ENCODE measurements at places on chromosomes 6 and 20.

DNA sequence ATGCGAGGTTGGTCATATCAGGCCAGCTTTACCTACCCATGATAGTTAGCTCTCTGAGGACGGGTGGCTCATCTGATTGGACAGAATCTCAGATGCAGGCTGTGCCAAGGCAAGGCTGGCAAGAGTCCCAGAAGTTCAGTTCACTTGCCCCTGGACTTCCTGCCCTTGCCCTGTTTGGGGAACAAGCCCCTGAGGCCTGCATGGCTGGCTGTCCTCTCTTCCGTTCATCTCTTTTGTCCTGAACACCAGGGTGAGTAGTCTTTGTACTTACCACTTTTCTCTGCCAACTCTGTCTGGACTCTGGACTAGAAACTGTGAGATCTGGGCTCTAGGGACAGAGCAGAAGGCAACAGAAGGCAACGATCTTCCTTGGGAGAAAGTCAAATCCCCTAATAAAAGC lies 769.9 kb downstream of the QKI start:
- DNase-seq, result no peak

DNA sequence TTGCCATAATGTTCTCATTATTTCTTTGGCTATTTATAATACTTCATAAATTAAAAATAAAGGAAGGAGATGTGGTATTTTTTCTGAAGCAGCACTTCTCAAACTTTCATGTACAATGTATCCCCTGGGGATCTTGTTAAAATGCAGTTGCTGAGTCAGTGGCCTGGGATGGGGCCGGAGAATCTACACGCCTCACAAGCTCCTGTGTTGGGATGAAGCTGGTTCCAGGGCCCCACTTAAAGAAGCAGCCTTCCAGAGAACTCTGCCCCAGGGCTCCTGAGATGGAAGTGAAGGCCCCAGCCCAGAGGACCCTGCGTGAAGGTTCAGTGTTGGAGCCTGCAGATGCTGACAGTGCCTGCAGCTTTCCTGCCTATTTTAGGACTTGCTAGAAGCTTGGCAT lies 40.1 kb upstream of the SLC23A2 start:
- DNase-seq, result peak; percentile 93

- no peak for DNase-seq
Observed at GRCh38 chr6:90544081-90544480, 42.8 kb downstream of the MAP3K7 start.

DNA sequence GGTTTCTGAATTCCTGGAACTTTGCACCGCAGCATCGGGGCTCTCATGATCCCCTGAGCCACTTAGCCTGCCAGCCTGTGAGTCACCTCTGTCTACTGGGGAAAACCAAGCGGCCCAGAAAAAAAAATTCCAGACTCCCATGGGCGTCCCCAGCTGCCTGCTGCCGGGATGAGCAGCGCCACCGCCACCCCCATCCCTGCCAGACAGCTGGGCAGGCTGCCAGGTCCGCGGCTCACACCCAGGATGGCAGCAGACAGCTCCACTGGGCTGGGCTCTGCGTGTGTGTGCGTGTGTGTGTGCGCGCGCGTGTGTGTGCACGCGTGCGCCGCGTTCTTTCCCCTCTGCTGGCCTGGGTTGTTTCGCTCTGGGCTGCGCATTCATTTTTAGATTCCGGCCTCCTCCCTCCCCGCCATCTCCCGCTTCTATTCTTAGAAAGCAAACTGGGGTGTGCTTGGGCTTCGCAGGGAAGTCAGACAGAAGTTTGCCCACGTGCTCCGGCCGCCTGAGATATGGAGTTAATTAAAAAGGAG lies 38.9 kb upstream of the PMEPA1 start:
- DNase-seq, result peak; percentile 91

GRCh38 chr6:125169522-125169921 lies 15.9 kb downstream of the TPD52L1 start:
- DNase-seq, result no peak

- DNase-seq, result no peak
Observed at GRCh38 chr20:10005885-10006284, 28.9 kb upstream of the ANKEF1 start.

- DNase-seq, result no peak
Observed at GRCh38 chr20:11132819-11133415, 459.1 kb upstream of the JAG1 start.

DNA sequence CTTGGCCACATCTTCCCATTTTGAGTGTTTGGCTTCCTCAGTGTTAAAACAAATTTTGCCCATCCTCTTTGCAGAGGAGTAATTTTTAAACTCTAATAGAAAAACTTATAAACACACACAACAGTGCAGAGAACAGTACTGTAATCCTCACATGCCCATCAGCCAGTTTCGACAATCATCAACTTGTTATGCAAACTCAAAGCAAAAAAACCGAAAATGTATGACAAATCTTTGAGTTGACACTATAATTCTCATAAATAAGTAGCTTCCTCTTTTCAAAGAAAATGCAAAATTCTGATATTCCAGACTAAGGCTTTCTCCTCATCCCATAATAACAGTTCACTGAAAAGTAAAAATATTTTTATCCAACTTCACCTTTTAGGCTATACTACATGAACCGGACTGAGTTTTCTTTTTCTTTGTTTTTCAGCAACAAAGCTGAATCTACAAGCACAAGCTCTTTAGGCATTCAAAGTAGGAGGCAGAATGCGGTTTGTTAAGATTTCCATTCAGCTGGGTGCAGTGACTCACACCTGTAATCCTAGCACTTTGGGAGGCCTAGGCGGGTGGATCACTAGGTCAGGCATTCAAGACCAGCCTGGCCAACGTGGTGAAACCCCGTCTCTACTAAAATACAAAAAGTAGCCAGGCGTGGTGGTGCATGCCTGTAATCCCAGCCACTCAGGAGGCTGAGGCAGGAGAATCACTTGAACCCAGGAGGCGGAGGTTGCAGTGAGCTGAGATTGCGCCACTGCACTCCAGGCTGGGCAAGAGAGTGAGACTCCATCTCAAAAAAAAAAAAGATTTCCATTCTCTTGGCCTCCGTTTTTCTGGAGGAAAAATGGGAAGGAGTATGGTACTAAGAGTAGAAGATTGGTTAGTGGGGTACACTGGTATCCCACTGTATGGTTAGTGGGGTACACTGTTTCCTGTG lies 74.8 kb downstream of the GCNT2 start:
- DNase-seq, result peak; percentile 77

DNA sequence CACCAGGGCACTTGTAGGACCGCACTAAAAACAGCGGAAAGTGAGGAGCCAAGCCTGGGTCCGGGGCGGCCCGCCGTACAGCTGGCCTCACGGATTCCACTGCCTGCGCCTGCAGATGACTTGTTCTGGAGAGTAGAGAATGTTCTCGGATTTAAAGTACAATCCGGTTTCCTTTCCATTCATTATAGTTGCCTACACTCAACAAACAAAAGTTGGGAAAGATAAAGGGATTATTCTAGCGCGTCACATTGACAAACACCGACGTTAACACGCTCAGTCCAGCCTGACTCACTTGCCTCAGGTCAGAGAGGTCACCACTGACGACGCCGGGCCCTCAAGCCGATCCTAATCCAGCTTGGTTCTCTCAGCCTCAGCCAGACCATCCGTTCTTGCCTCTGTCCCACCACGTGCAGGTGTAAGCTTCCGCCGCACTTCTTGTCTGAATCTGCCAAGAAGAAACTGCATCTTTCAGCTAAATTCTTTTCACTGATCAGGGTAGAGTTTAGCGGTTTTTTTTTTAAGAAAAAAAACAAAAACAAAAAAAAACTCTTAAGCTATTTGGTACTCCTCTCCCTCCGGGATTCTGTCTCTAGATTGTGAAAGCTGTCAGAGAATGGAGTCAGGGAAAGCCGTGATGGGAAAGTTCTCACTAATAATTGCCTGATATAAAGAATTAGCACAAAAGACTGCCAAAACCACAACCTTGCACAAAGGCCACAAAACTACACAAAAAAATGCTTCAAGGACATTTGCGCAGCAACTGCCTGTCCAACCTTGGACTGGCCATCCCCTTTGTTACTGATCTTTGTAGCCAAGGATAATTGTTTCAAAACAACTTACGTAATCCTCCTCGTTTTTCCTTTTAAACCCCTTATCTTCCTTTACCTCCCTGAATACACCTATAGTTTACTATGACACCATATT lies 1.1 kb upstream of the PHF10 start:
- peak; percentile 85 for DNase-seq

- DNase-seq, result no peak
Observed at GRCh38 chr6:74902846-74903245, 303.0 kb downstream of the COL12A1 start.

DNA sequence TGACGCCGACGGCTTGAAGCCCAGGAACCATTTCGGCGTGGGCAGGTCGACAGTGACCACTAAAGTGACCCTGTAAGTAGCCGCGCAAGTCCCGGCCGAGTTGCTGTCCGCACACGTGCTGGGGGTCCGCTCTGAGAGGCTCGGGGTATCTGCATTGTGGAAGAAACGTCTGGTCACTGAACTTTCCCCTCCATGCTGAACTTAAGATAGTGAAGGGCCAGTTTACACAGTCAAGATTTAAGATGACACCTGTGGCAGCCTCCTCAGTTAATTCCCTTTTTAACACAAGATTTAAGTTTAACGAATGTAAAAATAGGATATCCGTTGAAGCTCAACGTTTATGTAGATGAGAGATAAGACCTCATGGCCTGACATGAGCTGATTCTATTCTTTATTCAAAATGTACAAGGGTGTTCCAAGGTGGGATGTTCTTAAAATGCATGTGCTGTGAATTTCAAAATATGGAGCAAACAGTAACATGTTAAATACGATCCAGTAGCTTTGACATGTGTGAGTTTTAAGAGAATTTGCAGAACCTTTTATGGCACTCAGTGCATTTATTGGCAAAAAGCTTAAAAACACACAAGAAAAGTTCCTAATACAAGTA lies 116.2 kb downstream of the RTN4IP1 start:
- DNase-seq, result no peak

DNA sequence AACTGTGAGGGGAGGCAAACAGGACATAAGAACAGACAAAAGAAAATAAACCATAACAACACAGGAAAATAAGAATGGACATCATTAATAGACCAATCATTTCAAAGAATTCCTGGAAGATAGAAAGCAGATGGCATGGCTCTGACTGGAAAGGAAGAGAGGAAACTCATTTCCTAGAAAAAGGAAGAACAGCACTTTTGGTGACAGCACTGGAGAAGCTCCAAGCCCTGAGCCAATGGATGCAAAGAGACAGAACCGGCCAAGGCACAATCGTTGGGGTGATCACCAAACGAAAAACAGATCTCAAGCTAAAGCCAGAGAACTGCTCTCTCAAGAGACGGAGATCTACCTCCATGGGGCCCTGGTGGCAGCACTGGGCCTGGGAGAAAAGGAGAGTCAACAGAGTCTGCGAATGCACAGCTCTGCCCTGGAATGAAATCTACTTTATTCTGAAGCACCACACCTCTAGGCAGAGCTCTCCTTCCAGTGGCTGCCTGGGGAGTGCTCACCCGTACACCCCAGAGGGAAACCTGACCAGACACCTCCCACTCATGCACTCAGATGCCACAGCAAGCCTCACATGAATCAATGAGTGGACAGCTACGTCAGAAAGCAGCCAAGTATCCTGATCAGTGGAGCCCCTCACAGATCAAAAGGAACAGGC lies 24.2 kb downstream of the KIAA0319 start:
- DNase-seq, result no peak

DNA sequence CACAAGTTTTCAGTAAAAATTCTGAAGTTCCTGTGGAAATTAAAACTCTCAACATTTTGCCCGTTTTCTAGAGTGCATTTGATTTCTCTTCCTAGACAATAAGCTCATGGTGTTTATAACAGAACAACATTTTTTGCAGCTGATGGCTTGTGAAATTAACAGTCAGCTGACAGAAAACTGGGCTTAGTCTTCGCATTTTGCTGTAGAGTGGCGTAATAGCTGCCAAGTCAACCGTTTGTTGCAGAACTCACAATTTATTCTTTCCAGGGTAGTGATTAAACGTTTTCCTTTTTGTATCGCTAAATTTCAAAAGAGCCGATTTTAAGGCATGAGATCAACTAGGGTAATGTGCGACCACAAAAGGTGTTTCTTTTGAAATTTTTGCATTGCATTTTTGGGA lies 1.4 kb downstream of the SPO11 start:
- no peak for DNase-seq

DNA sequence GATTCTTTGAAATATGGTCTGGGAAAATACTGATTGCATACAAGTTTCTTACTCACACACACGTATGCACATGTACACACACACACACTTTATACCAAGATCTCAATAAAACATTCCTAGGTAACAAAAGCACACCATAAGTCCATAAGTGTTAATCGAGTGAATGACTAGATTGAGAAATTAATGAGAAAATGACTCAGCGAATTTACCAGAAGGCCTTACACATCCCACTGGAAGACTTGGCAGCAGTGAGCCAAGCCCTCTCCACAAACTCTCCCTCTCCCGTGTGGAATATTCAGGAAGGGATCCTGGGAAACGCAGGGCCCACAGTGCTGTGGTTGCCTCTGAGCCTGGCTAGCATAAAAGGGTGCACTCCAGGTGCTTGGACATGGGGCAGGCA lies 227.2 kb downstream of the LY86 start:
- no peak for DNase-seq

- DNase-seq, result no peak
Observed at GRCh38 chr6:32492351-32492750, 37.7 kb downstream of the HLA-DRB5 start.

DNA sequence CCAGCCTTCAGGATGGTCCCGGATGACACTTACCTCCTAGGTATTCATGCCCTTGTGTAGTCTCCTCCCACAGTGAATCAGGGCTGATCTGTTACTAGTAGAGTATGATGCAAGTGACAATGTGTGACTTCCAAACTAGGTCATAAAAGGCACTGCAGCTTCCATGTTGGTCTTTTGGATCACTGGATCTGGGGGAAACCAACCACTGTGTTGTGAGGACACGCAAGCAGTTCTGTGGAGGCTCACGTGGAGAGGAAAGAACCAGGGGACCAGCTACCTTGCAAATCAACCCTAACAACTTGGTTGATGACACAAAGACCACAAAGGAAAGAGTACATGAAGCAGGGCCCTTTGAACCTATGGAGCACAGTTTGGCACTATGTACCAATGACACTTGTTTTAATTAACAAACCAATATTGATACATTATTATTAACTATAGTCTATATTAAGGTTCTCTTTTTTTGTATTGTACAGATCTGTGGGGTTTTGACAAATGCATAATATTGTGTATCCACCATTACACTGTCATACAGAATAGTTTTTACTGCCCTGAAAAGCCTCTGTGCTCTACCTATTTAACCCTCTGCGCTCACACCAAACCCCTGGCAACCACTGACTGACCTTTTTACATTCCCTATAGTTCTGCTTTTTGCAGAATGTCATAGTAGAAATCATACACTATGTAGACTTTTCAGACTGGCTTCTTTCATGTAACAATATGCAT lies 16.3 kb upstream of the SDCBP2 start:
- DNase-seq, result no peak
